NAMALWA (cell line): ENCODE measurements at places on chromosomes 13 and 19.

DNA sequence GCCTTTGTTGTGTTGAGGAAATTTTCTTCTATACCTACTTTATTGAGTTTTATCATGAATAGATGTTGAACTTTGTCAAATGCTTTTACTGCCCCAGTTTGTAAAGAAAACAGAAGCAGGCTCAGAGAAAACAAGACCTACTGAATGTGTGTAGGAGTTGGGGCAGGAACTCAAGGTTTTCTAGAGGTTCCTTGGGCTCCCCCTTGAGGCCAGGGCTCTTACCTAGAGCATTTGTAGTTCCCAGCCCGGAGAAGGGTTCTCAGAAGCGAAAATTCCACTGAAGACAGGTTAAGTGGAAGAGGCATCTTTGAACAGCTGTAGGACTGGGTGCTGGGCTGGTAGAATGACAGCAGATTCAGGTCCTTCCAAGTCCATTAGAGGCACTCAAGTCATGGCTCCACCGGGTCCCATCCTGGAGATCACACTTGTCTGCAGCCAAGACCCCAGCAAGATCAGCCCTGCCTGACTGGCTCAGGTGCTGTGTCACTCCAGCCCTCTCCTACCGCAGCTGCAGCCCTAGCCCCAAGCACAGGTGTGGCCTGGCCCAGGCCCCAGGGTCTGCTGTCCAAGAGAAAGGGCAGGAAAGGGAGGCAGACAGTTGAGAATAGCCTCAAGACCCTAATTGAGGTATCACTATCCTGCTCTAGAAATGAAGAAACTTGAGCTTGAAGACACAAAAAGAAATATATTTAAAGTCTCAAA lies 425.5 kb downstream of the PCDH20 start:
- peak; percentile 55 for DNase-seq

GRCh38 chr19:48837051-48837524 lies 797 bp upstream of the HSD17B14 start:
- peak; percentile 94 for DNase-seq

- no peak for DNase-seq
These were observed 7.9 kb upstream of the FCGBP start for GRCh38 chr19:39942366-39942730.

DNA sequence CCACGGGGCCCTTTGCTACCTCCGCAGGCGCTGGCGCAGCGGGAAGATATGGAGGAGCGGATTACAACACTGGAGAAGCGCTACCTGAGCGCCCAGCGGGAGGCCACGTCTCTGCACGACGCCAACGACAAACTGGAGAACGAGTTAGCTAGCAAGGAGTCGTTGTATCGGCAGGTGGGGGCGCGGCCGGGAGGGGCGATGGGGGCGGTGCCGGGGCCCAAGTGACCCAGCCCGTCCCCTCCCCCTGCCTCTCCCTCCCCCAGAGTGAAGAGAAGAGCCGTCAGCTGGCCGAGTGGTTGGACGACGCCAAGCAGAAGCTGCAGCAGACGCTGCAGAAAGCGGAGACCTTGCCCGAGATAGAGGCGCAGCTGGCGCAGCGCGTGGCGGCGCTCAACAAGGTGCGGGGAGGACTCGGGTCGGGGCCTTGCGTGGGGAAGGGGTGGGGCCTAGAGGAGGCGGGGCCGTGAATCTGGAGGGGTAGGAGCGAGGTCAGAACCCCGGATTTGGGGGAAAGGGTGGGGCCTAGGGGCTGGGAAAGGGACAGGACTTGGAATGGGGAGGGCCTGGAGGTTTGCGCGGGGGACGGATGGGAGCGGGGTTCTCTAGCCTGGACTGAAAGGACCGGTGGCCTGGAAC lies 13.7 kb downstream of the PPFIA3 start:
- no peak for DNase-seq

DNA sequence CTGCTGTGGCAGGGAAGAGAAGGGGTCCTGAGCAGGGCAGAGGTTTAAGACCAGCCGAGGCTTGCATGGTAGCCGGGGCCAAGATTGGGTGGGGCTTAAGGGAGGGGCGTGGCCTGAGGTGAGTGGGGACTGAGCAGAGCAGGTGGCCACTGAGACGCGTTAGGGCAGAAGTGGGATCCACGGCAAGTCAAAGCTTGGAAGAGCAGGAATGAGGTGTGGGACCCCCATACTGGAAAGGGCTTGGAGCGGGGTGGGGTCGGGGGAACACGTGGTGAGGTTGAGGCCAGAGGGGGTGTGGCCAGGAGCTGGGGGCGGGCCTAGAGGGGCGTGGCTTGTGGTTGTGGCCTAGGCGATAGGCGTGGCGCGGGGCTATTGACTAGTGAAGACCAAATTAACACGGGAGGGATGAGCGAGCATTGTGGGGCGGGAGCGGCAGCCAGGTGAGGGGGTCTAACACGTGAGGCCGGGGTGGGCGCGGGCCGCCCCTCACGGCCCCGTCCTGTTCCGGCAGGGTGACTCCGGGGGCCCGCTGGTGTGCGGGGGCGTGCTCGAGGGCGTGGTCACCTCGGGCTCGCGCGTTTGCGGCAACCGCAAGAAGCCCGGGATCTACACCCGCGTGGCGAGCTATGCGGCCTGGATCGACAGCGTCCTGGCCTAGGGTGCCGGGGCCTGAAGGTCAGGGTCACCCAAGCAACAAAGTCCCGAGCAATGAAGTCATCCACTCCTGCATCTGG lies 3.3 kb downstream of the CFD start:
- DNase-seq, result peak; percentile 84

GRCh38 chr13:49319951-49320350 lies 72.2 kb downstream of the CDADC1 start:
- no peak for DNase-seq

DNA sequence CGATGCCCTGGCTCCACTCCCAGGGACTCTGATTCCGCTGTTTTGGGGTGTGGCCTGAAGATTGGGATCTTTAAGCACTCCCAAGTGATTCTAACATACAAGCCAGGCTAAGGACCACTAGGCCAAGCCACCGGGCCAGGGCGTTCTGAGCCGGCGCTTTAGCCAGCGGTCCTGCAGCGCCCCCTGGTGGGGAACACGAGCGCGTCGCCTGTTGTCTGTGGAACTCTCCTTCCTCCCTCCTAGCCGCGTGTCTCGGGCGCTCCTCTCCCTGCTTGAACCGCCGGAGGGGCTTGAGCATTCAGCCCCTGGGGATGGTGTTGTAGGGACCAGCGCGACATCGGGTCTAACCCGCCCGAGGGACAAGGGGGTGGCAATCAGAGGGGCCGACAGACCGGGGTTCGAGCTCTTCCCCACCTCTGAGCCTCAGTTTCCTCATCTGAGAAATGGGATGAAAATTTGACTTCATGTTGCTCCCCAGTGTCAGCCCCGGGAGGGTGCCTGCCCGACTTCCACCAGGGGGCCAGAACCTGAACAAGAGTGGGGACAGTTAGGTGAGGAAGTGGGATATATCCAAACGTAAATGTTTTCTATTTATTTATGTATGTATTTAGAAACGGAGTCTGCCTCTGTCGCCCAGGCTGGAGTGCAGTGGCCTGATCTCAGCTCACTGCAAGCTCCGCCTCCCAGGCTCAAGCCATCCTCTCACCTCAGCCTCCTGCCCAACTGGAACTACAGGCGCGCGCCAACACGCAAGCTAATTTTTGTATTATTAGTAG lies 18.0 kb upstream of the PNMA8B start:
- peak; percentile 75 for DNase-seq

DNA sequence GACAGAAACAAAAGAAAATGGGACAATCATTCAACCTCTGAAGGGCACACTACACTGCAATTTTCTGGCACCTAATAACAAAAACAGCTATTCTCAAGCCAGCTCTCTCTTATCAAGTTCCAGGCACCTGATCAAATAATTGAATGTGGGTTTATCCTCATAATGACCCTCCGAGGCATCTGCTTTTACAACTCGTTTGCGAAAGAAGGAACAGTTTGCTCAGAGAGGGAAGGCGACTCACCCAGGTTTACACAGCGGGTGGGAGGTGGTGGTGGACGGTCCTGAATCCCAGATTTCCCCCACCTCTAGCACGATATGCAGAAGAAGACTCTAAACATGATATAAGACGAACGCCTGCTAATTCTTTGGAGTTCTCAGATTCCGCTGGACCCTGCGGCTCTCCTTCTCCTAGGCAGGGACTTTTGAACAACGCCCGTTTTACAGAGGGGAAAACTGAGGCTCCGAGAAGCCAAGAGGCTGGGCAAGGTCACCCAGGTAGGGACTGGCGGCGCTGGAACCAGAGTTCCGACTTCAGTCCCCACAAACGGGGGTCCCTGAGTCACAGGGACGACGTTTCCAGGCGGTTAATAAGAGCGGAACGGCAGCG lies 641 bp downstream of the SGTA start:
- peak; percentile 36 for DNase-seq

GRCh38 chr19:1991018-1991913 lies 24.2 kb downstream of the BTBD2 start:
- DNase-seq, result no peak

GRCh38 chr13:113272031-113272430 lies 25.0 kb upstream of the LAMP1 start:
- no peak for DNase-seq
